ENCODE measurements at places on chromosomes 2 and 18.

DNA sequence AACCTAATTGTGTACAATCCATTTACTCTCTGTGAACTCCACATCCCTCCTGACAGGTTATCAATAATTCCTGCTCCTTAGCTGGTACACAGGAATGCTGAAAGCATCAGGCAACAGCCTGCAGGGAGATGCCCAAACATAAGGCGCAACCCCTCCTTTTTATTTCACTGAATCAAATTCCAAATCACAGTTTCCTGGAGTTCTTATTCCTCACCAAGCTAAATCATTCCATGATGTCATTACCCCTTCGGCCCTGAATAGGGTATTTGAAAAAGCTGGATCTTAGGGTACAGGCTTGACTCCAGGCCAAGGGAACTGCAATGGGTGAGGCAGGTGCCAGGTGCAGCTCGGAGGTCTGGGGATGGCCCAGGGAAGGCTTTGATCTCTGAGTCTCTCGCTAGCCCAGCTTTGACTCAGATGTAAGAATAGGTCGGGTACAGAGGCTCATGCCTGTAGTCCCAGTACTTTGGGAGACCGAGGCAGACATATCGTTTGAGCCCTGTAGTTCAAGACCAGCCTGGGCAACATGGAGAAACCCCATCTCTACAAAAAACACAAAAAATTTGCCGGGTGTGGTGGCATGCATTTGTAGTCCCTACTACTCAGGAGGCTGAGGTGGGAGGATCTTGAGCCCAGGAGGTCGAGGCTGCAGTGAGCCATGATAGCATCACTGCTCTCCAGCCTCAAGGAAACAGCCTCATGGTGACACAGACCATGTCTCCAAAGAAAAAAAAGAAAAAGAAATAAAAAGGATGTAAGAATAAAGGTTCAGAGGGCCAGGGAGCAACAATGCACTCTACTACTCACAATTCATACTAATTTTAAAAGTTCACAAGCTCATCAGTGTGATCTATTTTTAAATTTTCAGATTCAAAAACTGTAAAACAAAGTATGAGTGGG lies 6.8 kb downstream of the FHL2 start:
- H3K36me3 ChIP-seq: no peaks in the 10 kb centered on the region
- H3K4me1 ChIP-seq: no peaks in the 10 kb centered on the region
- no peaks in the 10 kb centered on the region for H3K27me3 ChIP-seq
- H3K4me3 ChIP-seq: no peak overlapping the region

DNA sequence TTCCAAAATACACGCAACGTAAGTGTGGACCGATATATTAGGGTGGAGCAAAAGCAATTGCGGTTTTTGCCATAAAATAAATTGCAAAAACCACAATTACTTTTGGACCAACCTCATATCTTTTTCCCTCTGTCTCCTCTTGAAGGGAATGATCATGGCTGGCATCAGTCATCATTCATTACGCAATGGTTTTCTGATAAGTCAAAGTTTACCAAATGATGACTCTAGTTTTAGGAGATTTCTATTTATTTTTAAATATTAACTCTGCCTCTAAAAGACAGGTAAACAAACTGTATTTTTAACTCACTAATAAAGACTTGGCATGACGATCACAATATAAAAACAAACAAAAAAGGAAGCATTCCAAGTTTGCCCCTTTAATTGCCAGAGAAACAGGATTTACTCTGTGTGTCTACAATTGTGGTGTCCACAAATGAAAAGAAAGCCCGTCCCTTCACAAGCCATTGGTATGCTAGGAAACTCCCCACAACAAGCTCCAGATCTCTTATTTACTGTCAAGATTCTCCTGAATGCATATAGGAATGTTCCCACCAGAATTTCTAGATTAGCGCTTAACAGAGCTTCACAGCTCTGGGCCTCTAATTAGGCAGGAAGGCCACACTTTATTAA lies 61.3 kb downstream of the IRS1 start:
- no peaks in the 10 kb centered on the region for H3K36me3 ChIP-seq
- H3K4me1 ChIP-seq: peaks cover 7% of the 10 kb centered on the region
- no peak overlapping the region for H3K4me3 ChIP-seq
- DNase-seq: peak; percentile 48
- H3K27me3 ChIP-seq: no peaks in the 10 kb centered on the region

DNA sequence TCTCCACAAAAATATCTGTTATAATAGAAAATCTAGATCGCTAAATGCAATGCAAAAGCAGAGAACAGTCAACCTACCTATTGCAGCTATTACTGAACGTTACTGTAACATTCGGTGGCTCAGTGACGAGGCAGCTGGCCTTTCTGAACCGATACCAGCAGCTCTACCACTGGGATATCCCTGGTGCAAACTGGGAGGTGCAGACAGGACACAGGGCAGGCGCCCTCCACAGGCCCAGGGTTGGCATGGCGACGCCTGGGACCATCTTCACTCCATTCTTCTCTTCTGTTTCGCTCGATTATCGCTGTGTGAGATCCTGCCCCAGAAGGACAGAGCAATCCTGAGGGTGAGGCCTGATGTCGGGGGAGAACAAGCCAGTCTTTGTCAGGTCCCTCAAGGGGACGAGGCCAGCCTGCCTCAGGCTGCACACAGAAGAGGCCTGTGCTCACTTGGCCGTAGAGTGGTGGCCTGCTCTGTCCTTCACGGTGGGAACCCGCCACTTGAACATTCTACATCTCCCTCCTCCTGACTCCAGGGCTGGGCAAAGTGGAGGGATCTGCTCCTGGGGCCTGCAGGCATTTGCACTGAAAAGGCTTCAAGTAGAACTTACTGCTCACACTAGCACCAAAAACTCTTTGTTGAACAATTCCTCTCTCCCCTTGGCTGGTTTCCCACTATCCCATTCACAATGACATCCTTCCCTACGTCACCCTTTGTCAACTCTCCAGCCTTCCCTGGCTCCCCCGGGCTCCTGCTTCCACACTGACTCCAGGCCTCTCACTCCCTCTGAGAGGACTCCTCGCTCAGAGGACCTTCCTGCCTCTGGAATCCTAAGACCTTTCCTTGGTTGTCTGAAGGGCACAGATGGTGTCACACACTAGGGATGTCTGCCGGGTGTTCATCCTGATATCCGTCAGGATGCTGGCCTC lies 49.7 kb downstream of the CYRIA start:
- H3K27me3 ChIP-seq: no peaks in the 10 kb centered on the region
- H3K4me3 ChIP-seq: no peak overlapping the region
- H3K36me3 ChIP-seq: no peaks in the 10 kb centered on the region
- no peaks in the 10 kb centered on the region for H3K4me1 ChIP-seq

DNA sequence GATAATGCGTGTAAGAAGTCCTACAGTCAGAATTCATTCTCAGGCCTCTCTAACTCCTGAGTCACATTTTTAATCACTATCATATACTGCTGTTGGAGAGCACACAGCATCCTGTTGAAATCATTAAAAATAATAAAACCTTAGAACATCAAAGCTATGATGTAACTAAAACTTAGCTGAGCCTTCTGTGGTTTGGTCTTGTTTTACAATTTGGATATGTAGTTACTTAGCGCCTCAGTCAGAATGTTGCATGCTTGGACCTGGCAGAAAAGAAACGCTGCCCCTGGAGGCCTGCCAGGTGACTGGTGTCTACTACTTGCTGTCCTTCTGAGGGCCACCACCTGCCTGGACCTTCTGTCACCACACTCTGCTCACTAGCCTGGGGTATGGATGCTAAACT lies 261.1 kb upstream of the RASGRP3 start:
- H3K4me1 ChIP-seq: peaks cover 4% of the 10 kb centered on the region
- no peak overlapping the region for H3K4me3 ChIP-seq
- DNase-seq: no peak

DNA sequence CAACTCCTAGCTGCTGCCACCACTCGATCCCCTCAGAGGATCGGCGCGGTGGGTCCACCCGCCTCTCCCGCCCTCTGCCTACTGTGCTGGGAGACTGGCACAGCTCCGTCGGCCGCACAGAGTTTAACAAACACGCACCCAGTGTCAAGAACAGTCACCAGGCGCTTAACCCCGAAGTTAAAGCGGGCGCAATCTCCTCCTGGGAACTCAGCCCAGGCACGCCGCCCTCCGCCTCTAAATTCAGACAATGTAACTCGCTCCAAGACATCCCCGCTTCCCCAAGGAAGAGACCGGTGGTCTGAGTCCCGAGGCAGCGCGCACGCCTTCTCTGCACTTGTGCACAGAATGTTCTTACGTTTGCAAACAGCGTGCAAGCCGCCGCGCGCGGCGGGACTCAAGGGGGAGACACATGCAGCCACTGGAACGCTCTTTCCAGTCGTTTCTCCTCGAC lies 533 bp downstream of the CXCR4 start:
- H3K36me3 ChIP-seq: peaks cover 6% of the 10 kb centered on the region
- H3K4me3 ChIP-seq: peak overlapping the region; percentile 49
- no peak overlapping the region for H3K27ac ChIP-seq
- H3K27me3 ChIP-seq: peaks cover 8% of the 10 kb centered on the region
- H3K4me1 ChIP-seq: no peaks in the 10 kb centered on the region

Measured in mesendoderm (in vitro differentiated cells).